ENCODE measurements at places on chromosomes 1 and 21.

- no peak for DNase-seq
These were observed 12.1 kb downstream of the SAMD11 start for GRCh38 chr1:935751-936231.

- peak; percentile 86 for DNase-seq
These were observed 81.8 kb downstream of the RUNX3 start for GRCh38 chr1:24847995-24848881.

- peak; percentile 93 for DNase-seq
These were observed 17.8 kb downstream of the SLFNL1 start for GRCh38 chr1:41003640-41004220.

- no peak for DNase-seq
These were observed 147.0 kb upstream of the COA6 start for GRCh38 chr1:234226113-234226818.

DNA sequence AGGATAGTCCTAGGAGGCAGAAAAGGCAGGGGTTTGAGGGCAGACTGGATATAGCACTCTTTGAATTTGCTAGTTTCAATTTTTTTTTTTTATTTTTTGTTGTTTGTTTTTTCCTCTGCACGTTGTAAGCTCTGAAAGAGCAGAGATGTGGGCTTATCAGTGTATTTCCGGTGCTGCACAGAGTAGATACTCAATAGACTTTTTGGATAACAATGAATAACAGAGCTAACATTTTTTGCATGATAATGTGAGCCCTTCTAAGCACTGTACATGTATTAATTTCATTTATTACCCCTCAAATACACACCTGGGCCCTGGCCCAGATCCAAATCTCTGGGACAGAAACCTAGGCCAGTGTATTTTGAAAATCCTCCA, 17.1 kb upstream of the PARP1 start:
- DNase-seq: no peak

DNA sequence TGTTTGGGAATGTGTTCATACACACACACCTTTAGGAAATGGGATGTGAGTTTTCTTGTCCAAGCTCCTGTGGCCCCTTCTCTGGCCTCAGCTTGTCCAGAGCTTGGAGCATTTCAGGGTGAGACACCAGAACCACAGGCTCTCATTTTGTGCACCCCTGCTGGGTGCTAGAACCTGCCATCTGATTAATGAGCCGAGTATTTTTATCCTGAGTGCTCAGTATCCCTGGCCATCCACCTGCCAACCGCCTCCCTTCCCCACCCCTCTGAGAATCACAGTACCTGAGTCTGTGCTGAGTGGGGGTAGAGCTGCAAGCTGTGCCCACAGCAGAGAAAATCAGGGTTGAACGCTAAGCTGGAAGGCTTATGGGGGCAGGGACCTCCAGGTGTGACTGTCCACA, 1.4 kb downstream of the CASQ1 start:
- no peak for DNase-seq

GRCh38 chr1:117710710-117711109, 104.9 kb downstream of the TENT5C start:
- DNase-seq: no peak

GRCh38 chr1:37708471-37708870, 16.2 kb downstream of the CDCA8 start:
- no peak for DNase-seq

DNA sequence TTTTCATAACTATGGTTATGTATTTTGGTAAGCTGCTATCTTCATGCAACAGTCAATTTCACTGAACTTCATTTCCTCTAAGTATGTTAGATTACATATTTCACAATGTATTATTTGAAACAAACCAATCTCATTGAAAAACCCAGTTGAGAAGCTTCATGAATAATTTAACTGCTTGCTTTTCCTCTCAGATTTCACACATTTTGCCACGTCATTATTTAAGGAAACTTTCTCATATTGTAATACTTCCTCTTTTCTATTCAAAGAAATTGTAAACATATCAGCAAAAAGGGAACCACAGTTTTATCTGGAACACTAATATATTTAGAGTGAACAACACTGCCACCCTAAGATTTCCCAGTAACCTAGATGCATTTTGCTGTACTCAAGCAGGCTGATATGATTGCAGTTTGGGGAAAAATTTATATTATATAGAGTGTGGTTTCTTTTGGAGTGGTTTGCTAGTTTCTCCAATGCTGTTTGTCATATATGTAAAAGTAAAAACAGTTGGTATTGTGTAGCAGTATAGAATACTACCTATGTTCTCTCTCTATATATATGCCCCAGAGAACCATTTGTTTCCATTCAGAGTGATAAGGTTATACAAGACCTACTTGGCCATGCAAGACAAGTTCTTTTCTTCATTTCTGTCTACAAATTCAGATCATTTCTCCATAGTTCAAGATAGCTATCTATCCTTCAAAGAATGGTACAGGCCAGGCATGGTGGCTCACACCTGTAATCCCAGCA, 28.4 kb upstream of the AHCTF1 start:
- no peak for DNase-seq

DNA sequence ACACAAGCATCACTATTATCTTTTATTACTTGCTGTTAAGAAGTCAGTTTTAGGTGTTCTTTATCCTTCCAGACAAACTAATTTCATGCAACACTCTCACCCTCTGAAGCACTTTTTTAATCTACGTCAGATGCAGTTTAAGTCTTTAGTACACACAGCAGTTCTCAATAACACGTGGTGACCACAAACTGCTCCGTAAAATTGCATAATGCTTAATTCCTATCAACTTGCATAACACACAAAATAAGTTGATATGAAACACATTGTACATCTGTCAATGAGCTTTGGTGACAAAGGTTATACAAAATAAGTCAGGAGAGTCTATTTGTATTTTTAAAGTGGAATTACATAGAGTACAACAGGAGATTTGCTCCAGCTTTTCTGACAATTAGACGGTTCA, 140.9 kb upstream of the ETS2 start:
- no peak for DNase-seq

DNA sequence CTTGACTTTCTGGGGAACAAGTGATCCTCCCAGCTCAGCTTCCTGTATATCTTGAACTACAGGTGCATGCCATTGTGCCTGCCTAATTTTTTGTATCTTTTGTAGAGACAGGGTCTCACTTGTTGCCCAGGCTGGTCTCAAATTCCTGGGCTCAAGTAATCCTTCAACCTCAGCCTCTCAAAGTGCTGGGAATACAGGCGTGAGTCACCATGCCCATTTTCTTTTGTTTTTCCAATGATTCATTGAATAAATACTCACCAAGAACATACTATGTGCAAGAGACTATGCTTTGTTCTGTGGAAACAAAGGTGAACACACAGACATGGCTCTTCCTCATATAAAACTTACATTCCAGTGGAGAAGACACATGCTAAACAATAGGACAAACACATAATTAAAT, 407.8 kb upstream of the DAB1 start:
- no peak for DNase-seq

DNA sequence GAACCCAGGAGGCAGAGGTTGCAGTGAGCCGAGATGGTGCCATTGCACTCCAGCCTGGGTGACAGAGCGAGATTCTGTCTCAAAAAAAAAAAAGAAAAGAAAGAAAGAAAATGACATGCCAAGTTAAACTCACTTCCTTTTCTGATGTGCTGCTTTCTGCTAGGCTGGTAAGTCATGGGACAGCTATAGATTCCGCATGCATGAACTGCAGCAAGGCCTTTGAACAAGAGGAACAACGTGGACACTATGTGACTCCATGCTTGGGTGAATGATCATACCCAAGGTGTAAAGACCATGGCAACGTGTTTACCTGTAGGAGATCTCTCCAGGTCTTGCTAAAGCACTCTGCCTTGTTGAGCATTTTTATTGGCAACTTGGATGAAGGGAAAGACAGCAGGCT, 10.3 kb upstream of the TTF2 start:
- no peak for DNase-seq

All from T-cell (primary cell).